ENCODE measurements at places on chromosomes 5 and 9.

GRCh38 chr9:91775011-91775707, 174.9 kb downstream of the ROR2 start:
- peak; percentile 87 for DNase-seq

DNA sequence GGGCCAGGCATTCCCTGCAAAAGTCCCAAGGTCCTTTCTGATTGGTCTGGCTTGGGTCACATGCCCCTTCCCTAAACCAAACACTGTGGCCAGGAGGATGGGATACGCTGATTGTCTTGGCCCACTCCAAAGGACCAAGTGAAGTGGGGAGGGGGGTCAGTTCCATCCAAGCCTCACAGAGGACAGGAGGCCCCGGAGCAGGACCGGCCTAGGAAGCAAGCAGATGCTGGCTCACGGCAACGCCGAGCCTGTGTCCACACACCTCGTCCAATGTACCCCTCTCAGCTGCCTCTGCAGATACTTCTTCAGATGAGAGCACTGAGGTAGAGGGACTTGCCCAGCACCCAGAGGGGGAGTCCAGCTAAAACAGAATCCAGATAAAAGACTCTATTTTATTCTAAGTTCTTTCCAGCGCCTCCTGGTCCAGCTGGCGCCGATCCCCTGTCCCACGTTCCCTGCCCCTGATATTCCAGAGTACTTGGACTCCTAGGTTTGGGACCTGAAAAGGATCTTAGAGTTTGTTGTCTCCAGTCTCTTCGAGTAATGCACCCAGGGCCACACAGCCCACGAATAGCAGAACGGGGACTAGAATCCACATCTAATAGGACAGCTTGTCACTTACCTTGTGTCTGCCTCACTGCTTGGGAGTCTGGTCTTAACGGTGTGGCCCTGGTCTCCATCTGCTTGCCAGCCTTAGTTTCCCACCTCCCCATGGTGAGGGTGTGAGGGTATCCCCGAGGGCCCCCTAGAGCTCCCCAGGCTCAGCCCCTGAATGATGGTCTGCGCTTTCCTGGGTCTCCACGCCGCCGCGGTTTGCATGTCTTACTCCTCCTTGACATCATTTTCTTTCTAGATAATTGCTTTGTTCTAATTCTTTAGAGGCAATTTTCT, 72.4 kb upstream of the UNC5A start:
- peak; percentile 24 for DNase-seq

DNA sequence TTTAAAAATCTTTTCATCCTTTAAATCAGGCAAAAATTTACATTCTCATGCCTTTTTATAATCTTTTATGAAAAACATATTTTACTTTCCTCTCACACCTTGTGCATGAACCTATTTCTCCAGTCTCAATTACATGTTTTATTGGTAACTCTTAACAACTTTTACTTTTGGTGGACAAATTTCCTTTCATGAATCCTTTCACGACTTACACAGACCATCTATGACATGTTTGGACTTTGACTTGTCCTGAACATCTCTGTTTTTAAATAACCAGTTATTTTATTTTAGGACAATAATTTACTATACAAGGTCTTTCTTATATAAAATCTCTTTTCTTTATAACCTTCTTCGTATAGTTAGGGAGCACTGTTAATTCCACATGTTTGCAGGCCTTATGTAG, 26.5 kb upstream of the MTMR12 start:
- no peak for DNase-seq

DNA sequence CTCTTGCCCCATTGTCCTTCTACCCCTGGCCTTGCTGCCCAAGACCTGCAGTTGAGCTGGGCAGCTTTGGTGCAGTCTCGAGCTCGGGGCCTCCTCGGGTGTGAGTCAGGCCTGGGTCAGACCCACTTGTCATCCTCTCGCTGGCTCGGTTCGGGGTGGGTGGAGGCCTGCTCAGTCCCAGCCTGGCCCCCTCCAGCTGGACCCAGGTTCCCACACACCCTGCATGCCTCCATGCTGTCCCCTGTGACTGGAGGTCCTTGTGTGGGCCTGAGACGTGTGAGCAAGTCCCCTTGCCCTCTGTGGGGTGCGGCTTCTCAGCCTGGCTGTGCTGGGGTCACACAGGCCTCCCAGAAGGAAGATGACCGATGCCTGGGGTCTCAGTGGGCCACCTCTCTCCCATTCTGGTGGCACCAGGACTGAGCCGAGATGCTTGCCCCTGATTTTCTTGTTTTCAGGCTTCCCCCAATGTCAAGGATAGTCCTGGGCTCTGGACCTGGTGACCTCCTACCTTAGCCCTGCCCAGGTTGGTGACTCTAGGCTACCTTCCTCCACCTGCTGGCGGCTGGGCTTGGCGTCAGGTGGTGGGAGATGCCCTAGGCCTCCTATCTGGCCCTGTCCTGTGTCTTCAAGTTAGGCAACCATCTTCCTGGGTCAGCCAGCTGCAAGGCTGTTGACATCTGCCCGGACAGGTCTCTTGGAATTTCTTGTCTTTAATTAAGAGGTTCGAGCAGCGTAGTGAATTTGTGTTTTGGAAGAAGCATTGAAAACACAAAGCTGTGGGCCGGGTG, 15.1 kb downstream of the WNK2 start:
- no peak for DNase-seq

DNA sequence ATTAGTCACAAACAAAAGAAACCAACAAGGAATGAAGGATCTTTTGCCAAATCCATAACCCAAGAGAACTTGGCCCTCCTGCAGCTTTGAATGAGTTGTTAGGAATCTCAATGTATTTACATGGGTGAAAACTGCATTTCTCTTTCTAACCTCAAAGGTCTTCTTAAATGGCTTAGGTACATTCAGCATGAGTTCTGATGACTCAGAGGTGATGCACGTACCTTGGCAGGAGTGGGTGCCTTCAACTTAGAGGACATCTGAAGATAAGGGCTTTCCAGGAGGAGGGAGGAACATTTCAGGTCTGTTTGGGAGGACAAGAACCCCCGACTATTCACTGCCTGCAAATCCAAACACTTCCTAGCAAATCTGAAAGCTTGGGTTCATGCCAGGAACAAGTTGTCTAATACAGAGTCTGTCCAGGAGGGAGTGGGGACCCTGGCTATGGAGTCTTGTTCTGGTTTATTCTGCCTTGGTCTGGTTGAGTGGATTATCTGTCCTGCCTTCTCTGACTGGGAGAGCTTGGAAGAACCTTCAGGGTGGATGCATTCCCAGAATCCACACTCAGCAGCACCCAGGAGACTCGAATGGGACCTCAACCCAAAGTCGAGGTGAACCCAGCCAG, 65.7 kb downstream of the IRX2 start:
- DNase-seq: no peak

GRCh38 chr5:58983526-58984452, 400.9 kb downstream of the RAB3C start:
- DNase-seq: no peak

GRCh38 chr9:78601957-78602565, 305.1 kb downstream of the PSAT1 start:
- DNase-seq: peak; percentile 45

- no peak for DNase-seq
These were observed at the start of gene PCDHB3 for GRCh38 chr5:141100243-141100805. TSS of gene PCDHB3 (plus strand) at chr5:141100473. CDS start at chr5:141100650, 177 bp downstream.

DNA sequence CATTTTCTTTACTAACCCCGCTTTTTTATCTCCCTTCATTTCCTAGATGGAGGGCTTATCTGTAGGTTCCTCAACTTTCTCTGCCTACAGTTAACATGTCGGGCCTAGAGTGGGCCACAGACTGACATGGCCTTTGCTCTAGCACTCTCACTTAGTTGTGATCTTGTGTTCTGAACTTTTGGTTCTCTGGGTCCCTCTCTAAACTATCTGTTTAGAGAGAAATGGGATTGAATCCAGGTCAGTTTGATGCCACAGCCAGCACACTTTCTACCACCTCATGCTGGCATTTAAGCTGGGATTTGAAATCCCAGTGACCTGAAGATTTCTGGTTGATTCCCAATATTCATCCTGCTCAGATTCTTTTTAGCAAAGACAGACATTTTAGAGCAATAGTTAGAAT, 388.5 kb upstream of the PAPPA start:
- no peak for DNase-seq

DNA sequence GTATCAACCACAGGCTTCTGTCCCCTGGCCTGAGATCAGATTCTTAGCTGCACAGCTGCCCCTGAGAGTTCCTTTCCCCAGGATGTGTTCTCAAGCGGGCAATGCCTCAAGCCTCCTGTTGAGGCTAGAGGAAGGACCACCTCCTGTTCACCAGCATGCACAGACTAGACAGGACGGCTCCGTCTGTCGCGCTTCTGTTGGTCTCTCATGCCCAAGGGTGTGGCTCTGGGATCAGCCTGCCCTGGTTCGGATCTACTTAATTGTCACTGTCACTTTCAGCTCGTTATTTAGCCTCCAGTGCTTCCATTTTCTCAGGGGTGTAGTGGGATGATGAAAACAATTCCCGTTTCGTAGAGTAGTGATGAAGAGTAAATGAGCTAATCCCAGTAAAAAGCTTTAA, 103.1 kb downstream of the KCNIP1 start:
- DNase-seq: no peak

- DNase-seq: no peak
These were observed 10.1 kb upstream of the GRIA1 start for GRCh38 chr5:153480401-153480800.

GRCh38 chr9:129198319-129199043, 20.4 kb upstream of the IER5L start:
- DNase-seq: no peak

GRCh38 chr5:73966451-73966850, 340.5 kb downstream of the ARHGEF28 start:
- DNase-seq: no peak

- DNase-seq: no peak
These were observed 80.8 kb downstream of the IQGAP2 start for GRCh38 chr5:76483881-76484280.

- no peak for DNase-seq
These were observed 54.9 kb downstream of the WDR41 start for GRCh38 chr5:77437194-77437593.

All from mesothelial cell of epicardium (in vitro differentiated cells).